Hindlimb muscle (tissue), 1 donor: ENCODE measurements at places on chromosomes 4 and X. TPM values are rescaled to one million over a fixed set of nuclear protein-coding genes. Genes with fewer than 3 reads are reported as not detected.

GRCh38 chr4:3636646-3637320 lies 104.6 kb upstream of the LRPAP1 start:
- DNase-seq: no peak

DNA sequence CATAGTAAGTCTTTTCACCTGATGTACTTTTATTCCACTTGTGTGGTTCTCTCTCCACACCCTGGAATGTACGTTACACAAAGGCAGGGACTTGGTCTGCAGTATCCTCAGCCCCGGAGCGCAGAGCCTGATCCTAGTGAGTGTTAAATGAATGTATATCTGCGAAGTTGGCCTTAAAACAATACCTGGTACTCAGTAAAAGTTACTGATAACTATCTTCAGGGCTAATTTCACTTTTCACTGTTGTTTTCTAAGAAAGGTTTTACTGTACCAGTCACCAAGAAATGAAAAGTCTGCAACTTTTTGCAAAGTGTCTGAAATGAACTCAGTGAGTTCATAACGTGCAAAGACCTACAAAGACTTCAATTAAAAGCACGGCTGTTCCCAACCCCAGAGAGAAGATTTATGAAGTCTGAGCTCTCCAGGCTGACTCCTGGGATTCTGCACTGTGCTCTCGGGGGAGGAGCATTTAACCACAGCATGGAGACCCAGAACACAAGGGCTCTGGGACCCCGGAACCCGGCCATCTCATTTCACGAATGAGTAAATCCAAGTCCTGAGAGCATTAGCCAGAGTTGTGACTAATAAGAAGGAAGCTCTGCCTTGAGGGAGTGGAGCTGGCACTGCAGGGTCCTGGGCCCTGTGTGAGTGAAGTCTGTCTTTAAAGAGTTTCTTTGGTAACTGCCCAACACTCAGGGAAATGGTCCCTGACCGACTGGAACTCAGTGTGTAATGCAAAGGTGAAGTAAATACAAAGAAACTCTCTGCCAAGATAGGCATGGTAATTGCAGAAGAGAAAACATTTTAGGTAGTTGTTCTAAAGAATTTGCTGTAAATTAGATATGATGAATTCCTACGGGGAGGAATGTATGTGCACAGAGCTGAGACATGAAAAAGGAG lies 165.8 kb downstream of the NSUN7 start:
- DNase-seq: no peak

DNA sequence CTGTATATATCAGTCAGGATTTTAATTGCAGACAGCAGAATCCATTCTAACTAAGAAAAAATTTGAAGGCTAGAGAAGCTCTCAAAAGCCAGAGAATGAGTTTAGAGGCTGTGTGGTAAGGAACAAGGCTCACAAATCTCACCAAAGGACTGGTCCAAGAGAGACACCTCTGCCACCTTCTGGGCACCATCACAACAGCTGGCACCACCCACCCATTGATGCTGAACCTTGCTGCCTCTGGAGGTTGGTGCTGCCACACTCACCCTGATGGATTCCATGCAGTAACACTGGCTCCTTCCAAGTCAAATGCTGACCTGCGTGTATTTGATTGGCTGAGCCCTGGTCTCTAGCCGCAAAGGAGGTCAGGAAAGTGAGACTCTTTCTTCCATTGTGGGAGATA lies 100.8 kb downstream of the BEND2 start:
- DNase-seq: no peak

DNA sequence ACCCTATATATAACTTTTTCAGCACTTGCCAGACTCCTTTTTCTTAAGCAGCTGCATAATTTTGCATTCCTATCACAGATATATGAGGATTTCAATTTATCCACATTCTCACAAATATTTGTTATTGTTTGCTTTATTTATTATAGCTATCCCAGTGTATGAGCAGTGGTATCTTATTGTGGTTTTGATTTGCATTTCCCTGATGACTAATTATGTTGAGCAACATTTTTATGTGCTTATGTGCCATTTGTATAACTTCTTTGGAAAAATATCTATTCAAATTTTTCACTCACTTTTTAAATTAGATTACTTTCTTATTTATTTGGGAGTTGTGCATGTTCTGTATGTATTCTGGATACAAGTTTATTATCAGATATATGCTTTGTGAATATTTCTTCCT lies 361.9 kb downstream of the KCTD8 start:
- no peak for DNase-seq

- no peak for DNase-seq
These were observed 37.6 kb upstream of the S100G start for GRCh38 chrX:16612257-16612897.

Gene GPR82
- 0.13 TPM for polyA plus RNA-seq

GRCh38 chrX:51742586-51742985 lies 656 bp upstream of the GSPT2 start:
- no peak for DNase-seq
